Activated naive CD8-positive, alpha-beta T cell treated with anti-CD3 and anti-CD28 coated beads for 36 hours (primary cell): ENCODE measurements at places on chromosomes 3 and 15. TPM values are rescaled to one million over a fixed set of nuclear protein-coding genes. Genes with fewer than 3 reads are reported as not detected.

The FBXO22 gene
- 49.5 TPM for total RNA-seq

- no peaks in the 10 kb centered on the region for H3K4me1 ChIP-seq
- H3K4me3 ChIP-seq, result no peak overlapping the region
- H3K27ac ChIP-seq, result no peak overlapping the region
Observed at GRCh38 chr3:14494279-14494972, 45.7 kb downstream of the GRIP2 start.

The PGBD4 gene
- 2.8 TPM for total RNA-seq

DNA sequence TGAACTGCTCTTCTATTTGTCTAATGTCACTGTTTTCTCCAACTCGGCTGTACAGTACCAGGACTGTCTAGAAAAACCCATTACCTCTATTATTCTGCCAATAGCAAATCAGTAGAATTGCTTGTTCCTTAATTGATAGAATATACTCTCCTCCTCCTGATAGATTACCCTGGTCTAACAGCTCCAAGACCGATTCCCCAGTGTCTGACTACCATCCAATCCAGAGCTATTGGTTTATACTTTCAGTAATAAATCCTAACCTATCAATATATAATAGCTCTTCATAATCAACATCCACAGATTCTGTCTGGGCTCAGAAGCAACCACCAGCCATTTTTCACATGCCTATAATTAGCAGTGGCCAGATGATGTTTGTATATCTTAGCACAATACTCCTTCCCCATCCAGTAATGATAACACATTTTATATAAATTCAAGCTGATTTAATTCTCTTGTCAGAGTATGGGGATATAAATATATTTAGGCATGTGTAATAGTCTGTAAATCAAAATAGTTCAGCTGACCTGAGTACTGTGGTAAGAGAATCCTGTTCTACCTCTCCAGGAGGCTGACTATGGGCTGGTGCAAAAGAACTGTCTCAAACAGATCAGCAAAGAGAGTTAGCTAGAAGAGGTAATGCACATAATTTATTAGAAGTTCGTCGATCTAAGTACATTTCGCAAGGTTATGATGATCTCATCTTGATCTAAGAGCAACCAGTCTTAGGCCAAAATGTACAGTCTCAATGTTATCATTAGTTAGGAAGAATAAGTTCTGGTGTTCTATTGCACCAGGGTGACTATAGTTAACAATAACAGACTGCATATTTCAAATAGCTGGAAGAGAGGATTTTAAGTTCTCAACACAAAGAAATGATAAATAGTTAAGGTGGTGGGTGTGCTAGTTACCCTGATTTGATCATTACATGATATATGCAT is 193.4 kb downstream of the SHOX2 start:
- no peak for DNase-seq
- no peak overlapping the region for H3K27ac ChIP-seq
- no peaks in the 10 kb centered on the region for H3K36me3 ChIP-seq

DNA sequence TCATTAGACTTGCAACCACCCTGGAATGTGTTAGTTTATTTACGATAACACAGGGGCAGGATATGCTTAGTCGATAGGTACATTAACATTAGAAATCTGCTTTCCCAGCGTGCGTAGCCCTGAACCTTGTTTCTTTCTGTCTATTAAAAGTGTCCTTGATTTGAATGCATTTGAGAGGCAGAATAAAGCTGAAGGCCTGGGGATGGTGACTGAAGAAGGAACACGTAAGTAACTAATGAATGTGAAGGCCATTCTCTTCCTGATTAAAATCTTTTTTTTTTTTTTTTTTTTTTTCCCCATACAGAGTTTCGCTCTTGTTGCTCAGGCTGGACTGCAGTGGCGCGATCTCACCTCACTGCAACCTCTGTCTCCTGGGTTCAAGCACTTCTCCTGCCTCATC is 142.8 kb upstream of the CHRM5 start:
- no peak overlapping the region for H3K27ac ChIP-seq
- H3K36me3 ChIP-seq, result no peaks in the 10 kb centered on the region
- H3K4me1 ChIP-seq, result no peaks in the 10 kb centered on the region
- H3K27me3 ChIP-seq, result peaks cover 15% of the 10 kb centered on the region
- no peak overlapping the region for H3K4me3 ChIP-seq
